Activated naive CD4-positive, alpha-beta T cell (primary cell): ENCODE measurements at places on chromosomes 2 and 18.

GRCh38 chr2:68822207-68822872, 48.9 kb downstream of the BMP10 start:
- no peak for DNase-seq

DNA sequence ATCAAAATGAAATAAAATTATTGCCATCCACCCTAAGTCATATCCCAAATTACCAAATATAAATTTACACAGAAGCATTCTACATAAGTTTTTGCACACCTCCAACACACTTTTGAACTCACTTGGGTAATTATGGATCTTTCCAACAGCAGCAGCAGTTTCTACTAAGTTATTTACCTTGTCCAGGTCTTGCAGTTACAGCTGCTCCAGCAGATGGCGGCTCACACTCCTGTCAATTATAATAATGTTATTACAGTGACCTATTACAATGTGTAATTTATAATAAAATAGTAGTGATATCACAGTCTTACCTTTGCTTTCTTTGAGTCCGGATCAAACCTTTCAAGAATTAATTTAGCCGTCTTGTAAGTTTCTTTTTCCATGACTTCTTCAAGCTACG, 37.9 kb downstream of the LNPK start:
- DNase-seq: no peak

- DNase-seq: no peak
Measured at GRCh38 chr2:239884875-239885274, 140.3 kb downstream of the NDUFA10 start.

DNA sequence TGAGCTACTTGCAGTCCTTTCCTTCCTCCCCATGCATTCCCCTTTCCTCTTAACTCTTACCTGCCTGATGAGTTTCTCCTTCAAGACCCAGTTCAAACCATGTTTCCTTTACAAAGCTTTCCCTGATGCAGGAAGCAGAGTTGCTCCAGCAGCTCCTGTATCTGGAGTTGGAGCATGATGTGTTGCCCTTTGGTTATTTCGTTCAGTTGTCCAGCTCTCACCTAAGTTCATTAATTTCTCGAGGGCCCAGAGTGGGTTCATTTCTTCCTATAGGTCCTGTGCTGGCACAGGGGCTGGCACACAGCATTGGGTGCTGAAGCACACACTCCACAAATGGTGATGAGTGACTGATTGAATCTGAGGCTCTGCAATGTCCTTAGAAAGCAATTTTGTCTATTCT, 23.0 kb upstream of the TMEM214 start:
- DNase-seq: no peak

DNA sequence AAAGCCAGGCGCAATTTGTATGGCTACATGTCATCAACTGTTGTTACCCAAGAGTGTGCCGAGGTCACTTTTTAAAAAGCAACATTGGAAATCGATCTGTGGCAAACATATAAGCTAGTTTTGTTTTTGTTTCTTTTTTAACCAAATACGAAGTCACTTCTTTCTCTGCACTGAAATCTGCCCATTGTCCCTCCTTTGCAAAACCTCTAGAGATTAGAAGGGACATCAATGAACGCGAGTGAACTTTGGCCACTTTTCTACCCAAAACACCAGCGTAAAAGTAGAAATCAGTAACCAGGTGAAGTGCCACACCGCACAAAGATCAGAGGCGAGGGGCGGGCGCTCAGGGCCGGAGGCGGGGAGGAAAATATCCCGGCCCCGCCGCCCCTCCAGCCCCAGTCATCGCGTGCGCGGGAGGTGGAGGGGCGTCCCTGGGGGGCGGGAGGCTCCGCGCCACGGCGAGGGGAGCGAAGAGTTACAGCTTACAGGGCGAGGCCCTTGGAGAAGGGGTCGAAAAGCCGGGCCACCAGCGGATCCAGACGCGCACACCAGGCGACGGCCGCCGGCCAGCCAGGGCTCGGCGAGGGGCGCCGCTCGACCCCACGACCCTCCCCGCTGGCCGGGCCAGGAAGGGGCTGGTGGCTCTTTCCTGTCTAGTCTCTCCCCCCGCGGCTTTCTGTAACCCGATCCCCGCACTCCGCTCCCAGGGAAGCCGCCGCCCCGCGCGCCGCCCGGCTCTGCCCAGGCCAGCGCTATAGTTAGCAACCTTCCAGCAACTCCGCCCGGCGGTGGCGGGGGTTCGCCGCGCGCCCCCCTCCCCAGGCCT, 993 bp downstream of the RBMS1 start:
- peak; percentile 25 for DNase-seq

- no peak for DNase-seq
Measured at GRCh38 chr2:67733517-67733916, 329.3 kb downstream of the C1D start.

GRCh38 chr2:177585234-177585863, 192.8 kb downstream of the AGPS start:
- no peak for DNase-seq

DNA sequence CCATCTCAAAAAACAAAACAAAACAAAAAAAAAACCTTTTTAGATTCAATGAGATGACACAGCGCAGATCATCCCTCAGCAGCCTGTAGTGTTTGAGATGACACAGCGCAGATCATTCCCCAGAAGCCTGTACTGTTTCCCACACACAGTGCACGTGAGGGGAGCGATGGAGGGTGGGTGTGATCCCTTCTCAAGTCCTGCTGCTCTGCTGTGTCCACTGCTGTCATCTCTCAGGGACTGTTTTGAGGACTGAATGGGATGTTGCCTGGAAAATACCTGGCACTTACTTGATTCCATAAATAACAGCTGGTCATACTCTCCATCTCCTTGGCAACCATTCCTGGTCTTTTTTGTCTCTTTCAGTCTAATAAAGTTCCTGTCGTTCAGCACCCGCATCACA, 25.7 kb downstream of the TGOLN2 start:
- no peak for DNase-seq
